ENCODE measurements at places on chromosomes 6 and 20.
A peak's percentile ranks its signal among the peaks of the same experiment; 100 is the strongest.

GRCh38 chr20:48275286-48276020, 490.2 kb upstream of the SULF2 start:
- no peaks in the 10 kb centered on the region for H3K27me3 ChIP-seq
- H3K36me3 ChIP-seq: no peaks in the 10 kb centered on the region
- peak; percentile 35 for DNase-seq
- H3K4me1 ChIP-seq: peaks cover 3% of the 10 kb centered on the region

- H3K27ac ChIP-seq: no peak overlapping the region
- no peaks in the 10 kb centered on the region for H3K36me3 ChIP-seq
- no peak overlapping the region for H3K4me3 ChIP-seq
- DNase-seq: peak; percentile 41
Measured at GRCh38 chr6:16769986-16770376, 8.7 kb upstream of the ATXN1 start.

- peaks cover 26% of the 10 kb centered on the region for H3K4me1 ChIP-seq
- peaks cover 11% of the 10 kb centered on the region for H3K36me3 ChIP-seq
- no peak overlapping the region for H3K27ac ChIP-seq
- H3K27me3 ChIP-seq: no peaks in the 10 kb centered on the region
Measured at GRCh38 chr20:32192698-32193097, 14.8 kb downstream of the PLAGL2 start.

GRCh38 chr20:38094373-38094891, 60.9 kb downstream of the RPRD1B start:
- peaks cover 8% of the 10 kb centered on the region for H3K36me3 ChIP-seq
- H3K27ac ChIP-seq: peak overlapping the region; percentile 38
- H3K4me1 ChIP-seq: peaks cover 17% of the 10 kb centered on the region
- DNase-seq: peak; percentile 37
- H3K4me3 ChIP-seq: no peak overlapping the region

- H3K36me3 ChIP-seq: peaks cover 3% of the 10 kb centered on the region
- H3K4me1 ChIP-seq: no peaks in the 10 kb centered on the region
- no peak overlapping the region for H3K27ac ChIP-seq
Measured at GRCh38 chr20:58715391-58715800, 22.8 kb downstream of the NPEPL1 start.

DNA sequence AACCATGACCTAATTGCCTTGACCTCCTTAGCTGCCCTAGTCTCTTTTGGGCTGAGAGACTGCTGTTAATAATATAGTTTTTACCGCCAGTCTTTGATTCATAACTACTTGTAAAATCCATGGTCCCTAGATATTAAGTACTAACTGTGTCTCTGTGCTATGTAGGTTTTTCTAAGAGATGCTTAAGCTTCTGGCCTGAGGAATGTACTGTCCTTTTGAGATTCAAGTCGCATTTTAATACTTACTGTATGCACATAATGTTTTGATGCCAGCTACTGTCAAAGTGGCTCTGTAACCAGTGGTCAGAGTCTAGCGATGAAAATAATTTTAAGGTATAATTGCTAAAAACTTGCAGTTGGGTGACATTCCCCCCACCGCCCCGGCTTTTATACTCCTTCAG, 2.1 kb downstream of the AKAP12 start:
- H3K27ac ChIP-seq: no peak overlapping the region
- H3K36me3 ChIP-seq: no peaks in the 10 kb centered on the region
- H3K4me3 ChIP-seq: no peak overlapping the region
- DNase-seq: no peak
- peaks cover 22% of the 10 kb centered on the region for H3K4me1 ChIP-seq
- peaks cover 5% of the 10 kb centered on the region for H3K27me3 ChIP-seq

DNA sequence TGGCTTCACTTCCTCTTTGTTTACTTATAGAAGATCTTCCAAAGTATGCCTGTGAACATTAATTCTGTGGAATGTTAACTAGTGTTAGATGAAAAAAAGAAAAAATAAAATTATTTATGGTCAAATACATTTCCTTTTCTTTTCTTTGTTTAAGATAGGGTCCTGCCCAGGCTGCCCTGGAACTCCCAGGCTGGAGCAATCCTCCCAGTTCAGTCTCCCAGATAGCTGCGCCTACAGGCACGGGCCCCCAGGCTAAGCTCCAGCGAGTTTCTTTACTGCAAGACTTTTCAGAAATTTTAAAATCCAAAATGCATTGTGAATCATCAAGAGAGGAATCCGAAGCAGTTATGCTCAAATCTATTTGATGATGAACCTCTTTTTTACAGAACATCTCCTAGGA, 39.3 kb upstream of the IL20RA start:
- H3K36me3 ChIP-seq: no peaks in the 10 kb centered on the region
- H3K4me1 ChIP-seq: no peaks in the 10 kb centered on the region
- H3K27ac ChIP-seq: no peak overlapping the region
- no peak overlapping the region for H3K4me3 ChIP-seq
- DNase-seq: no peak
- no peaks in the 10 kb centered on the region for H3K27me3 ChIP-seq

GRCh38 chr20:33796263-33796906, 14.8 kb upstream of the CHMP4B start:
- H3K4me3 ChIP-seq: no peak overlapping the region
- H3K27ac ChIP-seq: no peak overlapping the region
- DNase-seq: peak; percentile 80
- no peaks in the 10 kb centered on the region for H3K36me3 ChIP-seq
- no peaks in the 10 kb centered on the region for H3K27me3 ChIP-seq

DNA sequence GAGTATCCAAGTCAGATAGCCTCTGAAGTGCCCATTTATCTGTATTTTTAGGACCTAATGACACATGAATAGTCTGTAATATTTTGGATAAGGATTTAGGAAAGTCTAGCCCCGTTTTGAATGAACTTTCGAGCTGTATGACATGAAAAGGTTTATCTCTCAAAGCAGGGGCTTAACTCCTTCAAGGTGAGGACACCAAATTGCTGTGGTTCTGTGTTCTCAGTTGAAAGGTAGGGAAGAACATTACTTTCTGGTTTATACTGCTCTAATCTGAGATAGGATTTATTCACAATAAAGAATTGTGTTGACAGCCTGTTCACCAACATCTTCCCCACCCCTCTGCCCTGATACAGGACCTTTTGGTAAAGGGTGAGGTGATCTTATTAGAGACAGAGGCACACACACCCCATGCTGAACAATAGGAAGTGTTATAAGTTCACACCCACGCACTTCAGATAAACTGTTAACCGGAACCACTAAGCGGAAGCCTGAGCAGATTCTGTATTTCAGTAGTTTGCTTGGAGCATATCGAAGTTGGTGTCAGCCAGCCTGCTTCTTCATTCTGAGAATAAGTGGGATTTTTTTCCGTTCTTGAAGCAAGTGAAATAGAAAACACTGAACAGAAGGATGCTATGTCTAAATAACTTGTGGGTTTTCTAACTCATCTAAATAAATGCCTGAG, 223.3 kb downstream of the TMEM242 start:
- no peaks in the 10 kb centered on the region for H3K27me3 ChIP-seq
- no peak for DNase-seq
- peaks cover 4% of the 10 kb centered on the region for H3K36me3 ChIP-seq
- no peak overlapping the region for H3K27ac ChIP-seq
- H3K4me3 ChIP-seq: no peak overlapping the region

- H3K27me3 ChIP-seq: no peaks in the 10 kb centered on the region
- no peak overlapping the region for H3K27ac ChIP-seq
- H3K4me1 ChIP-seq: no peaks in the 10 kb centered on the region
- no peak for DNase-seq
Measured at GRCh38 chr6:113120224-113120581, 736.9 kb upstream of the MARCKS start.

DNA sequence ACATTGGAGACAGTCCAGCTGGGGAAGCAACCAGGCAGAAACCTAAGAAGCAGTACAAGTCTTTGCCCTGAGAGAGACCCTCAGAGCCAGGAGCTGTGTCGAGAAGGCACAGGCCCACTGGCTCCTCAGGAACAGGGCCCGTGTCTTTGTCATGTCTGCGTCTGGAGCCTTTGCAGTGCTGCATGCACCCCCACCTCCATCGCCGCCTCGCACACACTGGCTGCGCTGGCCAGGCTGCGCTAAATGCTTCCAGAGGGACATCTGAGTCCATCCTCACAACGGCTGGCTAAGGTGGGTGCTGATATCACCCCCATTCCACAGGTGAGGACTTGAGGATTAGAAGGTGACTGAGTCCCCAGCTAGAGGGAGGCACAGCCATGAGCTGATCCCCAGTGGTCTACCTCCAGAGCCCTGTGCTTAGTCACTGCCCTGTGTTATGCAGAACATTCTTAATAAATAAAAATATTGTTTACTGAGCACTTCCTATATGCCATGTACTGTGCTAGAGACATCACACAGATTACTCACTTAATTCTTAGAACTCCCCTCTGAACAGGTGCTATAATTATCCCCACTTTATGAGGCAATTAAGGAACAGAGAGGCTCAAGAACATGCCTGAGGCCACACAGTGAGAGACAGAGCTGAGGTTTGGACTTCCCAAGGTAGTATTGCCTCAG, 27.6 kb downstream of the GABRR2 start:
- DNase-seq: no peak
- no peaks in the 10 kb centered on the region for H3K36me3 ChIP-seq
- no peak overlapping the region for H3K27ac ChIP-seq
- no peak overlapping the region for H3K4me3 ChIP-seq

GRCh38 chr6:3001773-3002293, 2.1 kb downstream of the NQO2 start:
- no peaks in the 10 kb centered on the region for H3K4me1 ChIP-seq
- H3K4me3 ChIP-seq: no peak overlapping the region
- no peaks in the 10 kb centered on the region for H3K27me3 ChIP-seq
- peaks cover 7% of the 10 kb centered on the region for H3K36me3 ChIP-seq
- peak; percentile 64 for DNase-seq

DNA sequence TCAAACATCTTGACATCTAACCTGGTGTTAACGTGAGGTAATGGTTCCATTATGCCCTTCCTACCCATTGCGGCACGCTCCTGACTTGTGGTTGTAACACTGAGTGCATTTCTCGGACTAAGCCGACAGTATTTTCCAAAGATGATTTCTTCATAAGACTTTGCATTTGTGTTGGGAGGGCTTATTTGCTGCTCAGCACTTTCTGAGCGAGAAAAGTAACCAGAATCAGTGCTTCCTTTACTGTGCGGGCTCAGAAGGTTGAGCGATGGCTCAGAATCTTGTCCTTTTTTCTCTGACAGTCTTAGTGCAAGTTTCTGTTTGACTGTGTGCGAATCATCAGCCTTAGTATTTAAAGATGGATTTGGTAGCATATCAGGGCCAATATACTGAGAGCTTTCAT, 171.7 kb downstream of the HIVEP2 start:
- no peaks in the 10 kb centered on the region for H3K4me1 ChIP-seq
- no peaks in the 10 kb centered on the region for H3K27me3 ChIP-seq
- H3K4me3 ChIP-seq: no peak overlapping the region

- H3K27me3 ChIP-seq: peaks cover 18% of the 10 kb centered on the region
- H3K4me1 ChIP-seq: no peaks in the 10 kb centered on the region
- H3K36me3 ChIP-seq: no peaks in the 10 kb centered on the region
- H3K27ac ChIP-seq: no peak overlapping the region
- DNase-seq: peak; percentile 62
Measured at GRCh38 chr20:38599410-38599882, 2.2 kb upstream of the ARHGAP40 start.

- no peaks in the 10 kb centered on the region for H3K4me1 ChIP-seq
- no peak overlapping the region for H3K4me3 ChIP-seq
- H3K36me3 ChIP-seq: no peaks in the 10 kb centered on the region
Measured at GRCh38 chr6:18004256-18004985, 17.0 kb upstream of the KIF13A start.

GRCh38 chr20:57394121-57395082, 3.2 kb downstream of the RBM38 start:
- no peak for DNase-seq
- no peaks in the 10 kb centered on the region for H3K27me3 ChIP-seq
- H3K27ac ChIP-seq: peak overlapping the region; percentile 48
- peaks cover 14% of the 10 kb centered on the region for H3K4me1 ChIP-seq

DNA sequence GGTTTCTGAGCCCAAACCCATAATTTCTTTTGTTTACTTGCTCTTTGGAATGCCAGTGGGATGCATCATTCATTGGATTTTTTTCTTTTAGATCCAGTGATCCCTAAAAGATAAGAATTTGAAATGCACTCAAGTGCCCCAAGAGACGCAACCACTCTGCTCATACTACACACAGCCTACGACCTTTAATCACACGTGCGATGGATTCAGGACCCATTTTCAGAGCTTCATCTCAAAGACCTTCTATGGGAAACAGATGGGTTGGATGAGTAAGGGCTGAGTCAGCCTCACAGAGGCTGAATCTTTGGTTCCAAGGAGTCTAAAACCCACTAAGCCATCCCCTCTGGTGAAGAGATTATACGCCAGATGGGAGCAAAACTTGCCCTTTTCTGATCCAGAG, 265.5 kb upstream of the EXOC2 start:
- H3K27me3 ChIP-seq: no peaks in the 10 kb centered on the region
- H3K4me3 ChIP-seq: no peak overlapping the region
- no peaks in the 10 kb centered on the region for H3K36me3 ChIP-seq
- H3K4me1 ChIP-seq: no peaks in the 10 kb centered on the region
- no peak for DNase-seq
- no peak overlapping the region for H3K27ac ChIP-seq

GRCh38 chr20:45358282-45359068, 4.5 kb upstream of the SYS1 start:
- H3K27ac ChIP-seq: peak overlapping the region; percentile 95
- H3K27me3 ChIP-seq: no peaks in the 10 kb centered on the region
- DNase-seq: peak; percentile 30
- no peaks in the 10 kb centered on the region for H3K36me3 ChIP-seq
- peaks cover 17% of the 10 kb centered on the region for H3K4me1 ChIP-seq

- no peaks in the 10 kb centered on the region for H3K27me3 ChIP-seq
- no peaks in the 10 kb centered on the region for H3K36me3 ChIP-seq
- H3K27ac ChIP-seq: no peak overlapping the region
Measured at GRCh38 chr20:14989535-14990290, 652.3 kb upstream of the FLRT3 start.

DNA sequence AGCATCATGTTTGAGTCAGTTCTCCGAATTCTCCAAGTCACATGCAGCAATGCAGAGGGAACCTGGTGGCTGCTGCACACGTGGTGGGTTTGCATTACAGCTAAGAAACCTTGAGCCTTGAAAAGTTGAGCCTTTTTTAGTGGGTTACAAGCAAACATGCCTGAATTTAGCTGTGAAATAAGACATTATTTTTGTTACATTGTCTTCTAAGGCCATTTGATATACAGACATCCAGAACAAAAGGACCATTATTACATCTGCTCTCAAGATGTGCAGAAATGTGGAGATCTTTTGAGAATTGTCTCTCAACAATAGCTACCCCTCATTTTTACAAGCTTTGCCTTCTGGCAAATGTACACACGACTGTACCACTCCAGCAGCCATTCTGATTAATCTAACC, 720.5 kb upstream of the SLC35B3 start:
- no peaks in the 10 kb centered on the region for H3K4me1 ChIP-seq
- H3K27me3 ChIP-seq: no peaks in the 10 kb centered on the region
- H3K4me3 ChIP-seq: no peak overlapping the region
- H3K36me3 ChIP-seq: no peaks in the 10 kb centered on the region

DNA sequence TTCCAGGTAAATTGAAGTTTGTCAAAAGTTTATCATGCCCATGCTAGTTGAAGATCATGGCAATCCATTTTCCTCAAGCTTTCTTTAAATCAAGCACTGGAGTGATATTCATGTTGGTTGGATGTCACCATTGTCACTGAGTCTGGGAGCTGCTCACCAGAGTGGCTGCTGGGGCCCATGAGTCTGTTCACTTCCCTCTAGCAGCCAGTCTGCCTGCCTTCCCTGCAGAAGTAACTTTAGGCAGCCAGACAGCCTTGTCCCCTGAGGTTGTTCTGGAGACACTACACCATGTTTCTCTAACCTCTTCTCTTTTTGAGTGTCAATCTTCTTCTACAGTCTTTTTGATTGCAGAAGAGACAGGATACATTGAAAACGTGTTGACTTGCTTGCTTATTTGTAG, 5.5 kb downstream of the SIRT5 start:
- DNase-seq: no peak
- H3K36me3 ChIP-seq: peaks cover 9% of the 10 kb centered on the region
- H3K4me3 ChIP-seq: no peak overlapping the region
- no peak overlapping the region for H3K27ac ChIP-seq
- no peaks in the 10 kb centered on the region for H3K4me1 ChIP-seq
